Spinal cord (tissue), 10 donors: ENCODE measurements at places on chromosomes 4 and X. TPM values are rescaled to one million over a fixed set of nuclear protein-coding genes. Genes with fewer than 3 reads are reported as not detected.

Gene MAGEE2
- polyA plus RNA-seq, result 3.3 TPM

Gene PNCK
- 142 TPM for polyA plus RNA-seq

Gene ADGRL3
- 111 TPM for polyA plus RNA-seq

Gene ZNF711
- polyA plus RNA-seq, result 96.5 TPM

Gene SPANXA2
- not detected for polyA plus RNA-seq

Gene MAGEA4
- polyA plus RNA-seq, result not detected

Gene BTK
- 4.1 TPM for polyA plus RNA-seq

Gene KIF4A
- polyA plus RNA-seq, result 9.4 TPM

Gene GAGE2A
- not detected for polyA plus RNA-seq

Gene PNMA6F
- 7.4 TPM for polyA plus RNA-seq

Gene FGD1
- polyA plus RNA-seq, result 41.2 TPM

Gene NSUN7
- 6.8 TPM for polyA plus RNA-seq

Gene EREG
- 0.12 TPM for polyA plus RNA-seq

Gene UGT2A1
- polyA plus RNA-seq, result not detected

Gene MAGEA1
- polyA plus RNA-seq, result not detected

Gene GAGE12F
- not detected for polyA plus RNA-seq

Gene AKAP14
- polyA plus RNA-seq, result 3.3 TPM

Gene MORC4
- polyA plus RNA-seq, result 15.1 TPM

Gene RADX
- polyA plus RNA-seq, result 13.2 TPM

Gene HTR2C
- polyA plus RNA-seq, result 11.2 TPM

Gene DOK7
- 2.2 TPM for polyA plus RNA-seq

Gene NWD2
- polyA plus RNA-seq, result 7.9 TPM

Gene JAKMIP1
- 29.7 TPM for polyA plus RNA-seq

Gene NAT8L
- polyA plus RNA-seq, result 60.5 TPM

Gene FANCB
- polyA plus RNA-seq, result 1.9 TPM

Gene RAB9A
- 47.5 TPM for polyA plus RNA-seq

Gene CDX4
- not detected for polyA plus RNA-seq

Gene PRKX
- polyA plus RNA-seq, result 10.7 TPM

Gene SLC26A1
- 9.5 TPM for polyA plus RNA-seq

Gene FAM184B
- polyA plus RNA-seq, result 12.3 TPM

Gene THOC2
- 69.6 TPM for polyA plus RNA-seq

Gene CFAP99
- polyA plus RNA-seq, result 5.9 TPM

Gene GAGE12J
- not detected for polyA plus RNA-seq

Gene PPEF2
- 0.48 TPM for polyA plus RNA-seq

Gene MAGEE1
- 37.0 TPM for polyA plus RNA-seq

Gene XAGE2
- not detected for polyA plus RNA-seq

Gene MAGEA11
- polyA plus RNA-seq, result not detected

Gene MAGIX
- 6.0 TPM for polyA plus RNA-seq

Gene DCAF8L2
- not detected for polyA plus RNA-seq
